ENCODE measurements at places on chromosomes 12 and 14.

DNA sequence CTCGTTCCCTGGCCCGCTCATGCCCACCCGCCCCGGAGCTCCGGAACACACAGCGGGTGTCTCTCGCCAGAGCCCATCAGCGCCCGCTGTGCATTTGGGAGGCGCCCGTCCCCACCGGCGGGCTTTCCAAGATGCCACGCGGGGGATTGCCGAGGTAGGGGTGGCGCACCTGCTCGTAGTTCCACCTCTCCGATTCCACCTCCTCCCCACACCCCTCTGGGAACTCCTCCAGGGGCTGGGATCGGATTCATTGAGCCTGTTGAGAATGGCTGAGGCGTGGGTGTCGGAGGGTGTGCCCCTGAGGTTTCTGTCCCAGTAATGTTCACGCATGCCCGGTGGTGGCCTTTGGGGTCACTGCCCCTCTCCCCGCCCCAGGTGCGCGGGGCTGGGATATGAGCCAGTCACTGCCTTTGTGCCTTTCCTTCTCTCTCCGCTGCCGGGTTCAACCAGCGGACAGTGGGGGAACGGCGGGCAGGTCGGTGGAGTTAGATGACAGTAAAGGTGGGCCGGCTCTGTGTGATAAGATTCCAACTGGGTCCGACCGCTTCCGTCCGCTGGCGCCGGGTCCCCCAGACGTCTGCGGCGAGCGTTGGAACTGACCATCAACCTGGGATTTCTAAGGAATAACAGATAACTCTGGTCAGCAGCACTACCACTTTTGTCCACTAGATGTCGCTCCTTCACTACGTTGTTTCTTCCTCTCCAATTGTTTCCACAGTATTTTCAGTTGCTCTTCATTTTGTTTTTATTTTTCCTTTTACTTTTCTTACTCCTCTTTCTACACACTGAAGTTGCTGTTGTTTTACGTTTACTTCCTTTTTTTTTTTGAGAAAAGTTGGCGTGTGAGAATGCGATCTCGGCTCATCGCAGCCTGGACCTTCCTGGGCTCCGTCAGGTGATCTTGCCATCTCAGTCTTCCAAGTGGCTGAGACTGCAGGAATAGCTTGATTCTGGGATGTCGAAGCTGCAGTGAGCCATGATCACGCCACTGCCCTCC lies 178.1 kb upstream of the ALG10B start:
- peak; percentile 8 for DNase-seq

DNA sequence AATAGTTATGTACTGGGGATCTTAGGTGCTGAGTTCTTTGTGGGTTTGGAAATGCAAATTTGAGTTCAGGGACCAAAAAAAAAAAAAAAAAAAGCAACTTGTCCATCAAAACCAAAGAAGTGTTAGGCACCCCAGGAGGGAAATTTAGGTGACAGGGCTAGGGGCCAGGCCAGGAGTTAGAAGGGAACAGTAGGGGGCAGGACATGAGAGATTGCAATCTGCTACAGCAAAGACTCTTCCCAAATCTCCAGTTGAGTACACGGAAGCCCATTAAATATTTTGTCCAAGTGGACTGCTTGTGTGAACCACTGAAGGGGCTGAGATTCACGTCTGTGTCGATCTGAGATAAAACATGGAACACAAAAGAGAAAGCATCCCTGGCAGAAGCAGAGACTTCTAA lies 52.8 kb downstream of the TSPAN19 start:
- no peak for DNase-seq

- no peak for DNase-seq
Observed at GRCh38 chr14:37779480-37779879, 184.1 kb downstream of the TTC6 start.

DNA sequence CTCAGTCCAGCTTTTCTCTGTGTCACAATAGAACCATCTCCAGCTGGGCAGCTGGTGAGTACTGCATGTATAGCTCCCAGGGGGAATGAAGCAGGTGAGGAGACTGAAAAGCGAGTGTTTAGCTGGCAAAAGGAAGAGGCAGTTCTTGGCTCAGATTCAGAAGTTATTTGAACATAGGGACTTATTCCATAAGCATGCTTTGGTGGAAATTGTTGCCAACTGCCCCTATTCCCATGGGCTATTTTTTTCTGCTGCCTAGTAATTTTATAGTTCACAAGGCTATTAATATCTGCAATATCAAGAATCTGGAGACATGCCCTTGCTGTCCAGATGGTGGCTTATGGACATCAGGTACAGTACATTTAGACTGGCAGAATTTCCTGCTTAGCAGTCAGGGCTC lies 1112.7 kb downstream of the LRFN5 start:
- peak; percentile 100 for DNase-seq

DNA sequence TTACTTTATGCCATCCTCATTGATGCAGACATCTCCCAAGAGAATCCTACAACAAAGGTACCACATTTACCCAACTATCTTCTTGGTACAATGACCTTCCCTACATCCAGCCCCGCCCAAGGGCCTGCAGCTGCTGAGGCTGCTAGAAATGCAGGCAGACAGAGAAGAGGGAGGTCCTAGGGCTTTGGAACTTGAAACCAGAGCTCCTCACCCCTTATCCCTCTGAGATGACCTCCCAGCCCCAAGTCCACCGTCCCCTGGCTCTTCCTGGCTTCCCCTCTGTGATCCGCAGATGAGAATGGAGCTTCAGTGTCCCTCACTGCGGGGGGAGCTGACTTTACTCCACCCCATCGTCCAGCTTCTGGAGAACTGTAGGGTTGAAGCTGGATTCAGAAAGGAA lies 1.6 kb upstream of the TNFRSF1A start:
- DNase-seq: no peak

DNA sequence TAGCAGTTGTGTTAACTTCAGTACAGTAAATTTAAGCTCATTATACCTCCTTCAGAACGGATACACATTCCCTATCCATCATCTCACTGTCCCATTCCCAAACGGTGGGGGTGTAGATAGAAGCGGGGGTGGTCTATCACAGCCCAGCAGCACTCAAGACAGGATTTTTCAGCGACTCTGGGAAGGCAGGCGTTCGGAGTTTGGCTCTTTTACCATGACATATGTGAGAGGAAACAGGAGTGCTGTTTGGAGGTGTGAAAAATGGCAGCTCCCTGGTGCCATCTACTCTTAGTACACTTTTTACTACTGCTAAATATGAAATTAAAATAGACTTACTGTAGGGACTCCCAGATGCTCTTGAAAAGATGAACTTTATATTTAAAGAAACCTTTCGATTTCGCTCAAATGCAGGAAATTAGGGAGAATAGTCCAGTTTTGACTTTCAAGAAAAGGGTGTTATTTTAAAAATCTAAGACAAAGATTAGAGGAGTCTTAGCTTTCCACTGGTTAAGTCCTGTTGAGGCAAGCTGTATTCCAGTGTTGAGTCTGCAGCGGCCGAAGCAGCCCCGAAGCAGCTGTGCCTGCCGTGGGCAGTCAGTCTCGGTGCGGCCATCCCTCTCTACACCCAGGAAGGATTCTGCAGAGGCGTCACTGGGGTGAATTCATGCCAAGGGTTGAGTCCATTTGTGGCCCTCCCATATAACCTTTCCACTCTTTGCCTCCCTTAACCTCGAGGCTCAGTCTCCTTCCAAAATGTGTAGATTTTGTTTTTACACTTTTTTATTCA lies 42.1 kb downstream of the KCNMB4 start:
- DNase-seq: no peak

GRCh38 chr12:105221583-105222283 lies 14.2 kb downstream of the APPL2 start:
- peak; percentile 74 for DNase-seq

- no peak for DNase-seq
Observed at GRCh38 chr14:80095623-80096022, 115.7 kb downstream of the DIO2 start.

DNA sequence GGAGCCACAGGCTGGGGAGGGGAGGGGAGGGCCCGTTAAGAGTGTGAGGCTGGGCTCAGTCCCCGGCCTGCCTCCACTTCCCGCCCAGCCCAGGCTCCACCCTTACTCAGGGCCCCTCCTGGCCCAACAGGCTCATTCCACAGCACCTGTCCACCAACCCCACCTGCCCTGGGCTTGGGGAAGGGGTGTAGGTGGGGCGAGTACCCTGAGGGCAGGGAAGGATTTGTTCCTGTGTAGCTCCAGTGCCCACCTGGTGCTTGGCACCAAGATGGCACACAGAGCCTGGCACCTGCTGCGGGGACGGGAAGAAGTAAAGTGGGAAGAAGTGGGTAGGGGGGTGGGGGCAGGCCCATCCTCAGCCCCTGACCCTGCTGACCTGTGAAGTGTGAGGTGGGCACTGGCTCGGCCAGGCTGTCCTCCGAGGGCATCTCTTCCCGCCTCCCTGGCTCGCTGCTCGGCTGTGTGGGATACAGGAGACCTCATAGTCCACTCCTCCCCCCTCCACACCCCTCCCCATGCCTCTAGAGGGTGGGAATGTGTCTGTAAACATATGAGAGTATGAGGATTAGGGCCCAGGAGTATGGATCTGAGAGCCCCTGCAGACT lies 35.1 kb downstream of the NCKAP5L start:
- no peak for DNase-seq

DNA sequence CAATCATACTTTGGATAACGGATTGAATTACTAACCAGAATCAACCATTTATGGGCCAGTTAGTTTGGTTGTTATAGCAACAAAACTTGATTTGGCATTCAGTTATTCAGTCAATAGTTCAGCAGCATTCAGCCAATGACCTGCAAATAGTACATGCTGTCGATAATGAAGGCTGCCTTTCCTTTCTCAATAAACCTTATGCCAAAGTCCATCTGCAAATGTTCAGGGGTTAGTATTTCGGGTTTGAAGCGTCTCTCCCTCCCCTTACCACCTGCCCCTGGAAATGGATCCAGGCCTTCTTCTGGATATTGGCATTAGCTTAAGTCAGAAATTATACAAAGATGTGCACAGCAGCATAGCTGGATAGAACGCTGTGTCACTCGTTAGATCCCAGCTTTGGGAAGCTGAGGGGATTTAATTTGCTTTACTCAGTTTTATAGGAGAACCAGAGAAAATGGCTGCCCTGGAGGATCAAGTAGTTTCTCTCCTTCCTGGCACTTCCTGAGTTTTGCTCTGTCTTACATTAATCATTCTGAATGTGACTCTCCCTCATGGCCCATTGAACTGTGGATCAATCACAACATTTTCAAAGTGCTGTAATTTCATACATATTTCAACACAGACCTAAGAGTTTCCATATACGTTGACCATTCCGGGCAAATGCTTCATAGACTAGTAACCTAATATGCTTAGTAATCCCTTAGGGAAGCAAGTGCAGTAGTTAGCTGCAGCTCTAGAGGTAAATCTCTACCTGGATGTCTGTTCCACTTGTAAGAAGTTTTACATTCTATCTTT lies 46.7 kb upstream of the PTPRR start:
- DNase-seq: no peak

DNA sequence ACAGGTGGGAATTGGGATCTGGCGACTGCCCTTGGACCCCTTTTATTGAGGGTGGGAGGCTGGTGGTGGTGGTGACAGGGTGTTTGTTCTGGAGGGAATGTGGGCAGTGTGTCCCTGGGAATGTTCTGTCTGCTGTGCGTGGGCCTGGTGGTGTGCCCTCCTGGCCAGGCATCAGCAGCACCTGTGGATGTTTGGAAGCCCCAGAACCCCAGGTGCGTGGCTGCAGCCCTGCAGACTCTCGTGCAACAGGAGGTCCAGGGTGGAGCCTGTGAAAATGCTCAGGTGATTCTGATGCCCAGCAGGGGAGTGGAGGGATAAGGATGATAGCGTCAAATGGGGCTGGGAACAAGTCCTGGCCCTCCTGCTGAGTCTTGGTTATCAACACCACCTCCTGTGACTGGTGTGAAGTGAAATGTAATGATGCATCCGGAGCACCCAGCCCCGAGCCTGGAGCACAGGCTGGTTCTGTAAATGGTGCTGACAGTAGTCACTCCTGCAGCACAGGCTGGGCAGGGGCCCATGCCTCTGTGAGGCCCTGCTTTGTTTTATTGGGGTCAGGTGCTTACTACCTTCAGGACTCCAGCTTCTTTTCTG lies 176.6 kb downstream of the TSPAN9 start:
- DNase-seq: peak; percentile 84

DNA sequence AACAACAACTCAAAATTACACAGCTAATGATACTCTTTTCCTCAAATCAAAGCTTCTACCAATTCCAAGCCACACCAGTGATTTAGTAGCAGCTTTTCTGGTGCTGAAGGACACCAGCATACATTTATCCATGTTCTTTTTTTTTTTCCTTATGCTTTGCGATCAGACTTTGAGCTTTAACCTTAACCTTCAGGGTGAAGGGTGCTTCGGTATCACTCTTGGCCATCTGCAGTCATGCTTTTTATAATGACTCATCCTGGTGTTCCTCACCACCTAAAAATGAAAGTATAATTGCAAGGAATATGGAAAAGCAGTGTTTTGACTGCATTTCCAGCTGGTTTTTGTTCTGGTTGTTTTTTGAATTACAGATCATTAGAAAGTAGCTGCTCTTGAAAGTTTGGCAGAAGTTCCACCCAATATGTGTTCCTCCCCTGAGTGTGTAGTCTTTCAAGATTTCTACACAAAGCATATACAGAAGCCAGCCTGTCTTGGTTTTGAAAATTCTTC lies 1.3 kb upstream of the SLC41A2 start:
- DNase-seq: no peak

Data from NCI-H69 (cell line).